Retina (tissue), 1 donor: ENCODE measurements at places on chromosomes 7 and 10.

GRCh38 chr10:69406816-69407580 lies 9.7 kb downstream of the TACR2 start:
- peak; percentile 22 for DNase-seq

GRCh38 chr7:39084349-39084748 lies 106.6 kb downstream of the POU6F2 start:
- peak; percentile 48 for DNase-seq

GRCh38 chr7:155863721-155864151 lies 51.5 kb upstream of the SHH start:
- DNase-seq, result no peak

DNA sequence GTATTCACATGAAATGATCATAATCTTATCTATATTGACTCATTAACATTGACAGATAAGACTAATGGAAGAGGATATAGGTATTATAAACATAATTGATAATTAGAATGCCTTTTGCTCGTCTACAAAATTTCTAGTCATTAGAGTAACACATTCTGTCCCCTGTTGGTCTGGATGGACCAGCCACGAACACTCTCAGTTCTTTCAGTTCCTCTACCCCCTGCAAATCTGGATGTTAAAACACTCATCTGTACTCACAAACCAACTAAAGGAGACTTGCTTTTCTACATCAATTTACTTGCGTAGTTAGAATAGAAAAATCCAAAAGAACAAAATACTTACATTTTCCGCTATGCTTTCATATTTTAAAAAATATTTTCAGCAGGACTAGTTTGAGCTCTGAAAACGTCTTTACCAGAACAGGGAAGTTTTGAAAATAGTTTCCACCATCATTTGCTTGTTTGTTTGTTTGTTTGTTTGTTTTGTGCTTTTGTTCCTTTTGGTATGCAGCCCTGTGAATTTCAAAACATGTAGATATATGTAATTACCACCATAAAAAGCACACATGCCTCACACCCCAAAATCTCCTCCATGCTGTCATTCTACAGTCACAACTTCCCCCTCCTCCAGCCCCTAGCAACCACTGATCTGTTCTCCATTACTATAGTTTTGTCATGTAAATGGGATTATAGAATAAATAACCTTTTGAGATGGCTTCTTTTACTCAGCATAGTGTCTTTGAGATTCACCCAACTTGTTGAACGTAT lies 103.8 kb downstream of the FZD1 start:
- no peak for DNase-seq

- no peak for DNase-seq
Observed at GRCh38 chr7:99042957-99043356, 101.0 kb downstream of the SMURF1 start.

GRCh38 chr7:72793791-72794190 lies 34.2 kb downstream of the TYW1B start:
- DNase-seq, result no peak

- DNase-seq, result no peak
Observed at GRCh38 chr10:74968667-74969061, 142.3 kb downstream of the KAT6B start.

DNA sequence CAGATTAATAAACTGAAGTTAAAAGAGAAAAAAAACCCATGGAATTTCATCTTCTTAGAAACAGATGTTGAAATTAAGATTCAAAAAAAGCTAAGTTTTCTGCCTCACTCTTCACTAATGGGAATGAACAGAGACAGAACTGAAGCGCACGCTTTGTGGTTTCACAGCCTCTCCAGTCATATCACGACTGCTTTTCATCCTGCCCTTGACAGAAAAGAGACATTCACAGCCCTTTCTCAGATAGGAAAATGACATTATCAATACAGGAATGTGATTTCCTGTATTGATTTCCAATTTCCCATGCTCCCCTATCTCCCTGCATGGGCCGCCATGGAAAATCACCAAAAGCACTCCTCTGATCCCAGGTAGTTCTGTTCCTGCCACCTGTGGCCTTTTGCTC lies 108.2 kb downstream of the PFKFB3 start:
- DNase-seq, result no peak

DNA sequence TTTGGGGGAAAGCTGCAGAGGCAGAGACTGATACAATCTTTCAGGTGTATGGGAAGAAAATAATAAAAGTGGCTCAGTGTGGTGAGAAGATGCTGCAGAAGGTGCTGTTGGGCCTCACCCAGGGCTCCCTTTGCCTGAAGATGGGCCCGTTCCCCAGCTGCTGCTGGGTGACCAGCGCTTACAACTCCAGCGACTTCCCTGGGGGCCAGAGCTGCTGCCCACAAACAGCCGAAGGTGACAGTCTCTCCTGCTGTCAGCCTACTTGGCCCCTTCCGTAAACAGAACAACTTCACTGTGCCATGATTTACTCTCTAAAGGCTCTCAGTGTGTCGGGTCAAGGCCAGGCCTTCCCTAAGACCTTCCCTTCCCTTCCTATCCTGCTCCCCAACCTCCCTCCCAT lies 93.6 kb upstream of the PCBD1 start:
- DNase-seq, result no peak

- DNase-seq, result no peak
Observed at GRCh38 chr7:114432061-114432460, 17.4 kb downstream of the FOXP2 start.

- no peak for DNase-seq
Observed at GRCh38 chr10:87895430-87895829, 32.0 kb downstream of the PTEN start.

DNA sequence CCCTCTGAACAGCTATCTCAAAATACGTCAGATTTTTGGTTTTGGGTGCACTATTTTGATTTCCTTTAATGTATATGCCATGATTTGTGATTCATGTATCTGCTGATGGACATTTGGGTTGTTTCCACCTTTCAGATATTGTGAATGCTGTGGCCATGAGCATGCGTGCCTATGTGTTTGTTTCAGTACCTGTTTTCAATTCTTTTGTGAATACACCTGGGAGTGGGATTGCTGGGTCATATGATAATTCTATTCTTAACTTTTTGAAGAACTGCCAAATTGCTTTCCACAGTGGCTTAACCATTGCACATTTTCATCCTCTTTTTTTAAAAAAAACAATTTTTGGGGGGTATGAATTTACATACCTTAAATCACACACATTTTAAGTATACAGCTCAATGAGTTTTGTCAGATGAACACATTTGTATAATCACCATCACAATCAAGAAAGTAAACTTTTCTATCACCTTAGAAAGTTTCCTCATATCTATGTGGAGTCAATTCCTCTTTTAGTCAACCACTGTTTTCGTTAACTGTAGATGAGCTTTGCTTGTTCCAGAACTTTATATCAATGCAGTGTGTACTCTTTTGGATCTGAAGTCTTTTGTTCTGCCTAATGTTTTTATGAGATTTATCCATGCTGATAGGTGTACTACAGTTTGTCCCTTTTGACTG lies 36.9 kb downstream of the CYP26A1 start:
- no peak for DNase-seq

GRCh38 chr10:85446827-85447226 lies 919.8 kb downstream of the GRID1 start:
- DNase-seq, result no peak

- DNase-seq, result peak; percentile 11
Observed at GRCh38 chr10:36280321-36280741, 638.2 kb upstream of the FZD8 start.

GRCh38 chr10:132392811-132393694 lies 3.9 kb upstream of the PWWP2B start:
- no peak for DNase-seq

DNA sequence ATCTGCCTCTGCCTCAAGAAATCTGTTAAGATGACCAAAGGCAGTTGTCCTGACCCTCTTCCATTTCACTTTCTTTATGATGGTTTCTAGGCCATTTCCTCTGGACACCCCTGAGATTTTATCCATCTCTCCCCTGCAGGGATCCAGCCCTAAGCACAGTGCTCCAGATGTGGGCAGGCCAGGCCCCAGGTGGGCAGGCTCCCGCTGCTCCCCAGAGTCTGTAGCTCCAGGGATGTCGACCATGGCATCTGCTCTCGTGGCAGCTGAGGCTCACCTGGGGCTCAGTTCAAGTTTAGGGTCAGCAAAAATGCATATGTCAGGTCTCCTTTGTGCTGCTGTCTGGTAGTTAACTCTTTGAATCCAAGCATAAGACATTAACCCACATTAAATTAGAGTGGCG lies 11.8 kb downstream of the CEP41 start:
- peak; percentile 23 for DNase-seq

DNA sequence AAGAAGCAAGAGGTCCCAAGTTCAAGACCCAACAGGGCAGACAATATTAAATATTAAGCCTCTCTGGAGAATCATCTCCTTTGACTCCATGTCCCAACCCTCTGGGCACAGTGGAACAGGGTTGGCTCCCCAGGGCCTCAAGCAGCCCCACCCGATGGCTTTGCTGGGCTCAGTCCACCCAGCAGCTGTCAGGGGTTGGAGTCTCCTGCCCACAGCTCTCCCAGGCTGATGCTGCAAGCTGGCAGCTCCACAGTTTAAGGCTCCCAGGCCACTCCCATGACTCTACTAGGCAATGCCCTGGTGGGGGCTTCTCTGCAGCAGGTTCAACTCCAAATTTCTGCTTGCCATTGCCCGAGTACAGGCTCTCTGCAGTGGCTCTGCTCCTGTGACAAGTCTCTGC lies 55.1 kb downstream of the LARP4B start:
- DNase-seq, result no peak

DNA sequence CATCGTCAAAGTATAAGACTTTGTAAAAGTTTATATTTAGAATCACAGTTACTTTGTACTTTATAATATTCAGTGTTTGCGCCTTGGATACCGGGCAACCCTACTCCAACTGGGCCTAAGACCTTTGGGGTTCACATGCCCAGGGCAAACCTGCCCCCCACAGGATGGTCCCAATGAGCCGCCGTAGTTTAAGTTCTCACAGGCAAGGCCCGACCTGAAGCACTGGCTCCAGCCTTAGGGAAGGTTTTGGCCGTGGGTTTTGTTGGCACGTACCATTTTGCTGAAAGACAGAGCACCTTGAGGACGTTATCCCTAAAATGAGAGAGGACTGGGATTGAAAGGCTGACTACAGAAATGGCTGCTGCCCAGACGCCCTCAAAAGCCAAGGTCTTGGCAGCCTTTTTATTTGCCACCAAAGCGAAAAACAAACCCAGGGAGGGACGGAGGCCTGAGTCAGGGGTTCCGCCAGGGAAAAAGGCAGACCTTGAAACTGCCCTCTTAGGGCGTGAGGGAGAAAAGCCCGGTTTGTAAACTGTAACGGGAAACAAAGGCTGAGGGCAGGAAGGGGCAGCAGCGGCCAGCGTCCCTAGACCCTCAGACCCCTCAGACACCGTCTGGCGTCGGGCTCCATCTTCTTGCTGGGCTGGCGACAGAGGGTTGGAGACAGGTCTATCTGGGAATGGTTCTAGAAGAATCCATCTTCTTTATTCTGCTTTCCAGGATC lies at the start of gene CCDC172:
Gene CCDC172, plus strand, starts transcription at position 222 of the 724 bp plus-strand sequence. CDS start 564 bp downstream, outside the sequence.
- DNase-seq, result no peak

DNA sequence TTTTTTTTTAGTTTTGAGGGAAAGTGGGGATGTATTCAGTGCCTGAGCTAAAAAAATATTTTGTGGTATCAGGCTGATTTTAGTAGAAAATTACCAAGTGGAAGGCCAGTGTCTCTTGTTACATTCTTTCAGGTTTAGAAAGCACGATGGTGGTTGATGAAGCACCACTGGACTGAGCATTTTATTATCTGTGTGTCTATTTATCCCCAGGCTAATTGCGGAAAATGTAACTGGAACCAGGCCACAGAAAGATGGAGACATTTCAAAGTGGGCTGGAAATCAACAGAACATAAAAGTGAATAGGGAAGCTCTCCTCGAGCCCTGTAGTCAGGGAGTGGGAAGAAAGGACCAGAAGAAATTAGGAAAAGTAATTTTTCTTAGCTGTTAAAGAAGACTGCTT lies 261.0 kb downstream of the STK31 start:
- DNase-seq, result no peak

DNA sequence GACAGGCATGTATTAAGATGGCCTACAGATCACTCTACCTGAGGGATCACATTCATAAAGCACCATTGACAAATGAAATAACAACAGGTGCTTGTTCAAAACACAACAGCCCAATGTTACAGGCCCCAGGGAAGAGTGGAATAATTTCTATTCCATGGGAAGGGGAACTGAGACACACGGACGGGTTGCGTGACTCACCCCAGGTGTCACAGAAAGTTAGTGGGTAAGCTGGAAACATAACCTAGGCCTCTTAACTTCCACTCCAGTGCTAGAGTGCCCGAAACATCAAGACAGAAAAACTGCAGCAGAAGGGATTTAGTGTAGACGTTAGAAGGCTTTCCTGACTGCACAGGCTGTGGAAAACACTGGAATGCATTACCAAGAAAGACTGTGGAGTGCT lies 48.3 kb downstream of the SLC37A3 start:
- no peak for DNase-seq

- no peak for DNase-seq
Observed at GRCh38 chr10:98433881-98434732, 12.6 kb downstream of the HPS1 start.

GRCh38 chr7:14389181-14389591 lies 399.7 kb upstream of the ETV1 start:
- peak; percentile 50 for DNase-seq

GRCh38 chr10:124653811-124654651 lies 90.1 kb downstream of the FAM53B start:
- DNase-seq, result no peak

- no peak for DNase-seq
Observed at GRCh38 chr10:63258920-63259678, 126.0 kb downstream of the NRBF2 start.

DNA sequence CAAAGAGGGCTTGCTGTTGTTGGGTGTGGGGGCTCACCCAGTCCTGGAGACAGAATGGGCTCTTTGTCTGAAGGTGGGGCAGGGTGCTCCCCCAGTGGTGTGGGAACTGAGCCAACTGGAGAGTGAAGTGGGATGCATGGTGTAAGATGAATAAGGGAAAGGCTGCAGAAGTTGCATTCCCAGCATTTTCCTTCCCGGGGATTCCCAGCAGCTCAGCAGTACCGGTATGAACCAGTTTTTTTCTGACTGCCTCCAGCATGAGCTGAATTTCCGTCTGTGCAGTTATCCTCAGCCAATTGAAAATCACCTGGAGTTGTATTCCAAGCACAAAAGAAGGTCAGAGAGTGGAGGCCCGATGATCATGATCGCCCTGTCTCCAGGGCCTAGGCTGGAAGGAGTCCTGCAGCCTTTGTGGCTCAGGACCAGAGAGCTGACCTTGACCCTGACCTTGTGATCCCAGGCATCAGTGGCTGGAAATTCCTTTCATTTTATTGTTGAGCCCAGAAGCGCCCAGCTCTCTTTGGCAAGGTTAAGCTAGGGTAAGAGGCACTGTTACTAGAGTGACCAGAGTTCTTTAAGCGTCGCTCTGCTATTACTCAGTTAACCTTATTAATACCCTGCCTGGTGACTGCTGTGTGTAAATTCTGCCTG lies 33.4 kb downstream of the OGDH start:
- peak; percentile 59 for DNase-seq

DNA sequence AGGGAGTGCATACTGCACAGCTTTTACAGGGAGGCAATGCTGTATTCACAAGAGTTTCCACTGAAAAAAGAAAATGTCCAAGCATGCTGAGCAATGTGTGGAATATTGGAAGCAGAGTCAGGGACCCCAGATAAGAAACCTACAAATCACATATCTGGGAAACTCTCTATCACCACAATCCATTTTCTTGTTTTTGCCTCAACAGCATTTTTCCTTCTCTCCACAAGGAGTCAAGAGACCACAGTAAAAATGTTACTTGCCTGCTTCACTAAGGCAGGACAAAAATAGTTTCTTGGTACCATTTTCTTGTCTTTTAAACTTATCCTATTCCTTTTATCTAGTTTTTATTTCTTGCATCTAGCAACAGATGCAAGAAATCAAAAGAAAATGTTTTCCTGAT lies 19.5 kb upstream of the PDE1C start:
- no peak for DNase-seq

- no peak for DNase-seq
Observed at GRCh38 chr7:40780460-40780859, 645.7 kb downstream of the SUGCT start.
